ENCODE measurements at places on chromosomes 7 and 10.

DNA sequence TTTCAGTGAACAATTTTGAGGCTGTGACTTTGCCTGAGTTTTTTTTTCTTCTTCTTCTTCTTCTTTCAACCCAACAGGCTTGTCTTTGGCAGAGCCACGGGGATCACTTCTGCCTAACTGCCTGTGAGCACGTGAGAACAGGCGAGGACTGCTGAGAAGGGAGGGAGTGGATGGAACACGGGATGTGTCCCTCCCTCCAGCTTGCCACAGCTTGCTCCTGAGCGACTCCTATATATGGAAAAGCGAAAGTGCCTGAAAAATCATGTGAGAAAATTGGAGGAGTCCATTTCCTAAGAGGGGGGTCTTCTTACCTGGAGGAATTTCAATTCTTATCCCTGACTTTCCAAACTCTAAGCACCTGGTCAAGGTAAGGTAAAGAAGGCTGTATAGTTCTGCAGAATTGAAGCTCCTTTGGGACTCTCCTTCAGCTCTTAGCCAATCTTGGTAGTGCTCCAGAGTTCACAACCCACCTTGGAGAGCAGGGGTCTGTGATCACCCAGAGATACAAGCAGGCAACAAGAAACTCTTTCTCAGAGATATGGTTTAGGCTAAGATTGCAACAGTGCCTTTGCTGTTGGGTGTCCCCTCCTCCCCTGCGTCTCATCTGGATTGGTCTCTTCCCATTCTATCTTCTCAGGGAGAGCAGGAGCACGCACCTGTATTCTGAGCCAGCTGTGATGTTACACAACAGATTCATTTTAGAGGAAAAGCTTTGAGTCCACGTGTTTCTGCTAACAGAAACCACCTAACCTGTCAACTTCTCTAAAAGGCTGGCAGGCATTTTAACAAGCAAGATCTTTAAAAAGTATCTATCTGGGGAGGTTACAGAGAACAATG lies at the start of gene MAT1A:
MAT1A (minus strand) TSS at position 208 of the 837 bp plus-strand sequence. CDS start 235 bp downstream, outside the sequence.
- no peak for DNase-seq

DNA sequence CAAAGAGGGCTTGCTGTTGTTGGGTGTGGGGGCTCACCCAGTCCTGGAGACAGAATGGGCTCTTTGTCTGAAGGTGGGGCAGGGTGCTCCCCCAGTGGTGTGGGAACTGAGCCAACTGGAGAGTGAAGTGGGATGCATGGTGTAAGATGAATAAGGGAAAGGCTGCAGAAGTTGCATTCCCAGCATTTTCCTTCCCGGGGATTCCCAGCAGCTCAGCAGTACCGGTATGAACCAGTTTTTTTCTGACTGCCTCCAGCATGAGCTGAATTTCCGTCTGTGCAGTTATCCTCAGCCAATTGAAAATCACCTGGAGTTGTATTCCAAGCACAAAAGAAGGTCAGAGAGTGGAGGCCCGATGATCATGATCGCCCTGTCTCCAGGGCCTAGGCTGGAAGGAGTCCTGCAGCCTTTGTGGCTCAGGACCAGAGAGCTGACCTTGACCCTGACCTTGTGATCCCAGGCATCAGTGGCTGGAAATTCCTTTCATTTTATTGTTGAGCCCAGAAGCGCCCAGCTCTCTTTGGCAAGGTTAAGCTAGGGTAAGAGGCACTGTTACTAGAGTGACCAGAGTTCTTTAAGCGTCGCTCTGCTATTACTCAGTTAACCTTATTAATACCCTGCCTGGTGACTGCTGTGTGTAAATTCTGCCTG lies 33.4 kb downstream of the OGDH start:
- no peak for DNase-seq

DNA sequence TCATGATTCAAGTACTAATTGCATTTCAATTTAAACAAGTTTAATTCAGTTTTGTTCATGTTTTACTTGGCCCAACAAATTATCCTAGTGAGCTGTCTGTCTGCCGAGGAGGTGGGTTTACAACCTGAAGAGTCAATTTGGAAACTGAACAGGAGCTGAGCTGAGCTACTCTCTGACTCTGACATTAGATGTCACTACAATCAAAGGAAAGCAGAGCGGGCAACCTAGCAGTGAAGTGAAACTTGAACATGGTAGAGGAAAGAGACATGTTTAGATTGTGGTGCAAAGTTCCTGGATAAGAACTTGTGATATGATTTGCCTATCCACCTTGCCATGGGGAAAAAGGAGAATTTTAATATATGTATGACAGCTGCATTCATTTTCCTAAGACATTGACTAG lies 9.6 kb upstream of the AGR3 start:
- DNase-seq: peak; percentile 73

- DNase-seq: no peak
Measured at GRCh38 chr7:143315776-143316175, at the start of gene CLCN1. Gene CLCN1 (plus strand): TSS chr7:143316111. CDS start chr7:143316213, 102 bp downstream.

GRCh38 chr7:21454182-21454581 lies 26.3 kb downstream of the SP4 start:
- no peak for DNase-seq

- no peak for DNase-seq
Measured at GRCh38 chr10:28400176-28400575, 97.3 kb upstream of the MPP7 start.

GRCh38 chr10:118405928-118406327 lies 63.8 kb upstream of the FAM204A start:
- DNase-seq: no peak

- DNase-seq: no peak
Measured at GRCh38 chr10:76998451-76998850, 639.2 kb downstream of the KCNMA1 start.

DNA sequence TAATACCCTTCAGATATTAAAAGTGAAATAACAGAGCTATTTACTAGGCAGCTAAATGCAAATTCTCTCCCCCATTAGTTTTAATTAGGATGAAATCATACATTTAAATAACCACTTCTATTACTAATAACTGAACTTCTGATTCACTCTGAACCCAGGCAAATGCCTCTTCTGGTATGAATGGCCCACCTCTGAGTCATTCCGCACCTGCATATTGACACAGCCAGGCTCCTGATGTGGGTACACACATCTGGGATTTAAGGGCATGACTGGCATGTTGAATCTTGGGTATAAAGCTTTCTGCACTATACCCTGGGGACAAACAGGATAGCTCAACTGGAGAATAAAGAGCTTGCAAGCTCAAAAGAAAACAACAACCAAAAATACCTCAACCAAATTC lies 140.9 kb downstream of the AUTS2 start:
- DNase-seq: no peak

DNA sequence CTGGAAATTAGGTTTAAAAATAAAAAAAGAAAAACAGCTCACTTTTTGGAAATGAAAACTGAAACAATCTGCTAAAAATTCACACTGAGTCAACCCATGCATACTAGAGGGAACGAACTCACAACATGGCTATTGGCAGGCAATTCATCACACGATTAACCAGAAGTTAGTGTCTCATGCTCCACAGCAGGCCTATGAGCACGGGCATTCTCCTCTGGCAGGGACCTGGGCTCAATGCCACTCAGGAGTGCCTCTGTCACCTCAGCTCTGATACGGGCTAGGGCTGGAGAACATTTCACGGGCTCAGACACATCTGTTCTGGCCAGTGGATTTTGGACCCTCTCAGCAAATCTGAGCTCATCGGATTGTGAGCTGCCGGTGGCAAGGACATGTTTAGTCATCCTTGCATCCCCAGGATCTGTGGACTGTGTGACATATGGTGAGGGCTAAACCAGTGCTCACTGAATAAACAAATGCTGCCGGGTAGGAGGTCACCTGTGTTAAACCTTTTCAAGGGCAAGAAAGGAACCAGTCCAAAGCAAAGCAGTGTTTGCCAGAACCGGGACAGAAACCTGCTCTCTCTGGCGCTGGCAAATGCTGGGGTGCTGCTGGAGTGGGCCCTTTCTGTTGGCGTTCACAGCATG lies 40.1 kb downstream of the POLR3A start:
- DNase-seq: no peak

DNA sequence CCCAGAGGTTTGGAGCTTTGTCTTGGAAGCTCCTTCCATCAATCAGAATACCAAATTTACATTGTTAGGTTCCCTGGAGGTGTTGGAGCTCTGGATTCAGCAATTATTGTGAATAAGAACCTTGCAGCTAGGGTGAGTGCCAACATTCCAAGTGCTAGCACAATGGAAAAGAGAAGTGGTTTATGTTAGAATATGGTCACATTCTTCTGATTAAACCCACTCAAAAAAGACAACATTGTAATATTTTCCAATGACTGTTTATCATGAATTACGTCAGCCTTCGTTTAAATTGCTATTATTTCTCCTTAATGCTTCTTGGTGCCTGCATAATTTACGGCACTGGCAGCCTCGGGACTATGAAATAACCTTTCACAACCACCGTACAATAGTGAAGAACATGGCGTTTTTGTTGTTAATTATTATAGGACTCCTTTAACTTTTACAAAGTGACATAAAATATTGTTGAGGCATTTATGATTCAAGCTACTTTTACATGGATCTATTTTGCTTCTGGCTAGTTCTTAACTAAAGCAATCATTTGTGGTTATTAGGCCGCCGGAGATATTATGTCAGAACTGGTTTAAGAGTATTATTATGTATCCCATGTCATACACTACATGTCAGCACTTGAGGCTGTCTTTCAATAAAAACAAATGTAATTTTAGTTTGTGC lies 117.7 kb downstream of the ARID5B start:
- no peak for DNase-seq

- no peak for DNase-seq
Measured at GRCh38 chr10:87541114-87541513, 36.4 kb downstream of the MINPP1 start.

- DNase-seq: no peak
Measured at GRCh38 chr7:151246102-151246850, 2.2 kb downstream of the SMARCD3 start.

DNA sequence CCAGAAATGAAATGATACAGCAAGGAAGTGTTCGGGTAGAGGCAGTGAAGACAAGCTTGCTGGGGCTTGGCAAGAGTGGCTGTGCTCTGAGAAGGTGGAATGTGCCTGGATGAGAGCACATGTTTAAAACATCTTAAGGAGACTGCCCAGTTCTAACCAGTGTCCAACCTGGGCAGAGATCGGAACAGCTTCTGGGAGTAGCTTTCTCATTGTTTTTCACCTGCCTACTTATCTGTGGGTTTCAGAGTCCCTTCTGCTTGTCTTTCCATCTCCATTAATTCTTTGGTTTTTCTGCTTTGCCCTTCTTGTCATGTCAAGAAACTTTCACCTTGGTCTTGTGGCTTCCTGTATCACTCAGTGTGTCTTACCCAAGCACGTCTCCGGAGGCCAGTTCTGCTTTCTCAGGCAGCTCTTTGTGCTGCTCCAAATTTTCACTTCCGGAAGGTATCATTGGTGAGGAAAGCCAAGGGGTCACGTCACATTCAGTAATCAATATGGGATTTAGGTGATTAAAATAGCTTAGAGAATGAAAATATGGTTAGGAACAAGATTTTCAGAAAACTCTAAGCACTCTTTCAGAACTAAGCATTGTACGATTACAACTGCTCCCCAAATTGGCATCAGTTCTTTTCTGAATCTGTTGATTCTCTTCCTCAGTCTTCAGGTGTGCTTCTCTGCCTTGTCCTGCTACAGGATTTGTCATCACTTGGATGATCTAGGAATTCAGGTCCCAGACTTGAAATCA lies 5.5 kb upstream of the LAMB4 start:
- DNase-seq: no peak

GRCh38 chr7:140143997-140144396 lies 32.8 kb downstream of the KDM7A start:
- DNase-seq: no peak

GRCh38 chr10:114646426-114646825 lies 11.6 kb downstream of the ABLIM1 start:
- no peak for DNase-seq

- DNase-seq: no peak
Measured at GRCh38 chr10:62266147-62266546, 2.5 kb downstream of the RTKN2 start.

DNA sequence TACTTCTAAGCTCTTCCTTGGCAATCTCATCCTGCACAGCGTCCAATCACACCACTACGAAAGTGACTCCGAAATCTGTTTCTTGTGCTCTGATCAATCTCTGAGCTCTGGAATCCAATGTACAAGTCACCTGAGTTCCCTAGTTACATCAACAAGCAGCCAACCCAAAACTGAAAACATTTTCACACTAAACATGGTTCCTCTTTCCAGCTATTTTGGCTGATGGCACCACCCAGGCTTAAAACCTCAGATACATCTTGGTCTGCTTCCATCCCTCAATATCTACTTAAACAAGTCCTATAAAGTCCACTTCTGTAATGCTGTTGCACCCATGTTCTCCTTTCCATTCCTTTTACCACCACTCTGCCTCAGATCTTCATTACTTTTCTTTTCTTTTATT lies 3.6 kb downstream of the BLOC1S2 start:
- no peak for DNase-seq

GRCh38 chr10:102776779-102777456 lies 33.2 kb downstream of the WBP1L start:
- DNase-seq: no peak

GRCh38 chr10:92857904-92858514 lies 9.7 kb downstream of the EXOC6 start:
- DNase-seq: no peak

DNA sequence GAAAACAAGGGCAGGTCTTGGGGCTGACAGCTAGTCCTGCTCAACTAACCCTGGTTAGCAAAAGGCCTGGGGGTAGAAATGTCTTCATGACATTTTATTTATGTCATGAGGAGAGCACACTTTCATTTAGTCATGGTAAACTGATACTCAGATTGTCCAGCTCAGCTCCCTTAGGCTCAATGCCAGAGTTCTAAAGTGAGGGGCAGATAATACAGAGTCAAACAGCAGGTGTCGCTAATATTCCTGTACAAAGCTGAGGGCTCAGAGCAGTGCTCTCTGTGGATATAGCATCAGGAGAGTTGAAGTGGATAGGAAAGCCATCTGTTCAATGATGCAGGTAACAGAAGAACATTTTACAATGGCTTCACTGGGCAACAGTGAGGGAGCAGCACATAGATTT lies 26.8 kb upstream of the CALCR start:
- no peak for DNase-seq

GRCh38 chr10:11068861-11069633 lies 51.4 kb downstream of the CELF2 start:
- DNase-seq: no peak

- DNase-seq: no peak
Measured at GRCh38 chr7:157318015-157318706, 18.6 kb upstream of the DNAJB6 start.

- no peak for DNase-seq
Measured at GRCh38 chr10:46536171-46536570, 20.3 kb downstream of the GPRIN2 start.

- no peak for DNase-seq
Measured at GRCh38 chr10:44233561-44234482, 151.1 kb downstream of the CXCL12 start.

All from NCI-H2081 (cell line).